H7 (cell line): ENCODE measurements at places on chromosomes 7 and 10.

- DNase-seq, result no peak
Observed at GRCh38 chr10:35421553-35422178, 85.4 kb downstream of the CCNY start.

DNA sequence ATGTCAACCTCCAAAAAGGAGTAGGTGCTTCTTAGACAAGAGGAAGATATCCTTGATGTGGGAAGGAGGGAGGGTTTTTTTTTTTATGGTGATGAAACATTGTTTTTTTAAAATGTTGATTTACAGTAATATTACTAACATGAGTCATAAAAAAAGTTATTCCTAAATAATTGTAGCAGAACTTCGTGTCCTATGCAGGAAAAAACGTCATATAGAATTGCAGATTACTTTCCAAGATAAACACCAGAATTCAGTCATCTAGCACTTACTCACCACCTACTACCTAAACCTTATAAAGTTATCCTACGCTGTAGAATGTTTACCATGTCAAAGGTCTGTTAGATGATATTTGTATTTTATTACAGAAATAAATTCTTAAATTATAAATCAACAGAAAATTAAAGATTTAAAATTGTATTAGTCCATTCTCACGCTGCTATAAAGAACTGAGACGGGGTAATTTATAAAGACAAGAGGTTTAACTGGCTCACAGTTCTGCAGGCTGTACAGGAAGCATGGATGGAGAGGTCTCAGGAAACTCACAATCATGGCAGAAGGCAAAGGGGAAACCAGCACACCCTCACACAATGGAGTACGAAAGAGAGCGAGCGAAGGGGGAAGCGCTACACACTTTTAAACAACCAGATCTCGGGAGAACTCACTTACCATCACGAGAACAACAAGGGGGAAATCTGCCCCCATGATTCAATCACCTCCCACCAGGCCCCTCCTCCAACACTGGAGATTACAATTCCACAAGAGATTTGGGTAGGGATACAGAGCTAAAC is 105.2 kb upstream of the NEBL start:
- no peak for DNase-seq

- DNase-seq, result no peak
Observed at GRCh38 chr7:91850455-91850854, 30.0 kb downstream of the MTERF1 start.

DNA sequence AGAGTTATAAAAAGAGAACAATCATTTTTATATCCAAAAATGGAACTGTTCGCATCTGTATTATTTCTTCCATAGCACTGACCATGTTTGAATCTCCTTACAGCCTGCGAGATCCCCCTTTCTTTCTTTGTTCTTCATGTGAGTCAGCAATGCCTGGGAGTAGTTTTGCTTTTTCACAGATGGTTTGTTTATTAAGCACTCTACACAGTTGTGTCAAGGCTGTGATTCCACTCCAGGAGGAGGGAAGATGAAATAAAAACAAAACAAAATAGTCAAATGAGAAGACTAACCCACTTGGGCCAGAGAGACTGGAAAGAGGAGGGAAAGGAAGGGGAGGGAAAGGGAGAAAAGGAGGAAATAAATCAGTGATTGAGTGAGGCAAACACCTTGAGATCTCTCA is 7.8 kb downstream of the LIPF start:
- no peak for DNase-seq

DNA sequence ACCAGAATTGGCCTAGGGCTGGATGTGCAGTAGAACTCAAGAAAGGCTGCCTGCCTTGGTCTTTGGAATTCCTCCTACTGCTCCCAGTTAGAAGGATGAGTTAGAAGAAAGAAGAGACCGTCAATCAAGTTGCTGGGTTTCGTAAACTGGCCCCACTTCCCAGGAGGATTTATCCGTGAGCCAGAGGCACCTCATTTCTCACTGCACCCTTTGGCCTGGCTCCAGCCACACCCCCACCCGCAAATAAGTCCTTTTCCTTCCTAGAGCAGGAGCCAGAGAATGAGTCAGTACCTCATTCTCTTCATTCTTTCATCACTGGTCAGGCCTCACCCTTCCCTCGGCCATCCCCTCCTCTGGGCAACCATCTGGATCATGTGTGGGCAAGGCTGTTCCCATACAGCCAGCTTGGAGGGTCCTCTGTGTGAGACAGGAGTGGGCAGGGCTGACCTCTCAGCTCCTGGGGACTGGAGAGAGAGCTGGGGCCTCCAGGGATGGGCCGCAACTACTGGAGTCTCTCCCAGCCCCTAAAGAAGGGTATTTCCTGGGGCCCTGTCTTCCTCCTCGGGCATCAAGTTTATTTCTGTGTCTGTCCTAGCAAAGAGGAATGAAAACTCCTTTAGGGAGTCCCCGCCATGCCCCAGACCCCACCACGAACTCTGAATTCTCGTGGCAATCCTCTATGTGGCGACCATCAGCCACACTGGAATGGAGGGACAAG is 87.2 kb upstream of the DUSP5 start:
- no peak for DNase-seq

GRCh38 chr7:3138997-3139396 is 95.3 kb upstream of the CARD11 start:
- DNase-seq, result no peak
